Cerebellar nuclear complex (tissue), 1 donor: ENCODE measurements at places on chromosomes 3 and 15.

- DNase-seq = no peak
Measured at GRCh38 chr3:188792793-188793192, 379.0 kb upstream of the TPRG1 start.

DNA sequence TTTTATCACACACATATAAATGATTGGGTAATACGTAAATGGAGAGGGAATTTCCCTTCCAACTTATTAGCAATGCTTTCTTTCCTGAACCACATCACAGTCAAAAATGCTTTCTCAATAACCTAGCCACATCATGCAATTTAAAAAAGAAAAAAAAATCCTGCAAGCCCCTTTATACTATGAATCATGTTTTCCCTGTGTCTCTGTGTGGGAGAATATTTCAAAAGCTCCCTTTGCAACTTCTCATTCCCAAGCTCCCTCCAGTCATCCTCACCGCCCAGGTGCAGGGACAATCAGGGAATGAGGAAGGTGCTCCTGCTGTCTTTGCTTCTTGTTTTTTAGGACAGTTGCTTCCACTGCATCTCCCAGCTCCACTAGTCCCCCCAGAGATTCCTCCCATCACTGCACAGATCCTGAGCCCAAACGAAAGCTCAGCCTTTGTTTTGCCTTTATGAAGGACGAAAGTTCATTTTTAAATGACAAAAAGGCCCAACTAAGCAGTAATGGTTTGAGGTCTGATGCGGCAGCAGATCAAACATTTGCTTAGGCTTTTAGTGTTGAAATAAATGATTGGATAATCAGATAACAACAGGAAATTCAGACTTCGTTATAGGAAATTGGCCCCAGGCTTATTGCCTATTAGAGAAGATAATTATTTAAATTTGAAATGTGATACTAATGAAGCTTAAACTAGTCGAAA, 47.8 kb upstream of the ADGRG7 start:
- DNase-seq = no peak

GRCh38 chr15:99995543-99995942, 262.3 kb upstream of the LYSMD4 start:
- DNase-seq = no peak

DNA sequence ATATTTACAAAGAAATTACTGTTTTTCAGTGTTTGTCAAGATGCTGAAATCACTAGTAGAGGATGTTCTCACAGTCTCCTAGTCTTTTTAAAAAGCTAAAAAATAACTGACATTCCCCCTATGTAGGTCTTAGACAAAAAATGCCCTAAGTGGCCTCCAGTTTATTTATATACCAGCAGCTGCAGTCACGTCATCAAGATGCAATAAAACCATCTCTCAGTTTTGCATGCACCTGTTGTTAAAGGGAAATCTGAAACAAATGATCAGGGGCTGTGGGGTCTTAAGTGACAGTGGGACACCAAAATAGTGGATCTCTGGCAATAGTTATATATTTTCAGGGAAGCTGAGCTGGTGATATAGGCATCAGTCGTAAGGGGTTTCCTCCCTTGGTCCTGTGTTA, 146.5 kb upstream of the ARPP21 start:
- no peak for DNase-seq

- DNase-seq = no peak
Measured at GRCh38 chr3:55435491-55435890, 51.6 kb downstream of the WNT5A start.

GRCh38 chr15:70758790-70759462, 4.4 kb downstream of the UACA start:
- no peak for DNase-seq

GRCh38 chr3:78390221-78390620, 1350.3 kb downstream of the ROBO2 start:
- DNase-seq = no peak

GRCh38 chr3:135490219-135490915, 475.2 kb upstream of the PPP2R3A start:
- DNase-seq = no peak

GRCh38 chr3:43855674-43856299, 165.0 kb downstream of the ABHD5 start:
- DNase-seq = no peak

DNA sequence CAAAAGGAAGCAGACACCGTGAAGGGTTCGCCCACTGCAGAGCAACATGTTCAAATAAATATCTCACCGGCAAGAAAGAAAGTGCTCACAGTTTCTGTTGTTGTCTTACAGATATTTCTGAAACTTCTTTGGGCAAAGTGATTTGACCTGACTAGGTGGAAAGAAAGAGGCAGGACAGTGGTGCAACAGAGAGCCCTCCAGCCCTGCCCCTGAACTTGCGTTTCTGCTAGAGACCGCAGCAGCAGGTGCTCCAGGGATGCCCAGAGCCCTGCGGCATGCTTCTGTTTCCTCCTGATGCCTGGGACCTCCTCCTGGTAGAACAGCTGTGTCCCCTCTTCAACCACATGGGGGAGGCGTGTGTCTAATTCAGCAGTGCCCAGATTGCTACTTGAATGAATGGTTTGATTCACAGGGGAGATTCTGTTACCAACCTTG, 123.4 kb downstream of the ATP10A start:
- no peak for DNase-seq

GRCh38 chr3:127427666-127428065, 139.8 kb upstream of the PRR20G start:
- DNase-seq = no peak

GRCh38 chr3:44309500-44309899, 29.1 kb upstream of the TCAIM start:
- DNase-seq = no peak

GRCh38 chr3:107962946-107963345, 127.9 kb downstream of the CD47 start:
- DNase-seq = no peak

GRCh38 chr15:32030795-32031194, 480 bp downstream of the CHRNA7 start:
- DNase-seq = no peak
